ENCODE measurements at places on chromosomes 13 and 19.

DNA sequence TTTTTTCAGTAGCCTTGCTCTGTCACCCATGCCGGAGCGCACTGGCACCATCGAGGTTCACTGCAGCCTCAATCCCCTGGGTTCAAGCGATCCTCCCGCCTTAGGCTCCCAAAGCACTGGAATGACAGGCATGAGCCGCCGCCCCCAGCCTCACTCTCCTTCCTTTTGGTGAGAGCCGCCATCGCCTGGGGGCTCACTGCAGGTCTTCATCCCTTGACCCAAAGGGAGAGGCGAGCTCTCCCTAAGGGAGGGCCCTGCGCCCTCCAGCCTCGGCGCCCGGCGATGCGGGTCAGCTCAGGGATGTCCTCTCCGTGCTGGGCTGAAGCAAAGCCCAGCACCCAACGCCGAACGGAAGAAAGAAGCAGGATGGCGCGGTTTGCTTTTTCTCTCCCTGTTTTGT is 23.2 kb upstream of the ZBTB7A start:
- no peak for DNase-seq

- DNase-seq, result no peak
Observed at GRCh38 chr13:98749501-98749900, 3.0 kb downstream of the SLC15A1 start.

DNA sequence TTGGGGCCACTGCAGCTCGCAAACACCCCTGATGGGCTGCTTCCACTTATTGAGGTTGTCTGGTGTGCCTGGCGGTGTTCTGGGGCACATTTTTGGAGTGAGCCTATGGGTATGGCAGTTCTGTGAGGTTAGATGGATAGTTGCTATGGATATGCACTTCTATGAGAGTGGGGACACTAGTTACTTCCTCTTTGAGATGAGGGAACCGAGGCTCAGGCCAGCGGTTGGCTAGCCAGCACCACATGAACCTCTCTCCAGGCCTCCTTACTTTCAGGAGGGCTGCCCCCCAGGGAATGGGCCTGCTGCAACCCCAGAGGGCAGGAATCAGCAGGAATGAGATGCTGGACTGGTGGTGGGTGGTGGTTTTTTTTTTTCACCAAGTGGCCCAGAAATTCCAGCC is 13.5 kb upstream of the PRR19 start:
- DNase-seq, result no peak

GRCh38 chr13:71721104-71721503 is 145.9 kb downstream of the DACH1 start:
- no peak for DNase-seq

DNA sequence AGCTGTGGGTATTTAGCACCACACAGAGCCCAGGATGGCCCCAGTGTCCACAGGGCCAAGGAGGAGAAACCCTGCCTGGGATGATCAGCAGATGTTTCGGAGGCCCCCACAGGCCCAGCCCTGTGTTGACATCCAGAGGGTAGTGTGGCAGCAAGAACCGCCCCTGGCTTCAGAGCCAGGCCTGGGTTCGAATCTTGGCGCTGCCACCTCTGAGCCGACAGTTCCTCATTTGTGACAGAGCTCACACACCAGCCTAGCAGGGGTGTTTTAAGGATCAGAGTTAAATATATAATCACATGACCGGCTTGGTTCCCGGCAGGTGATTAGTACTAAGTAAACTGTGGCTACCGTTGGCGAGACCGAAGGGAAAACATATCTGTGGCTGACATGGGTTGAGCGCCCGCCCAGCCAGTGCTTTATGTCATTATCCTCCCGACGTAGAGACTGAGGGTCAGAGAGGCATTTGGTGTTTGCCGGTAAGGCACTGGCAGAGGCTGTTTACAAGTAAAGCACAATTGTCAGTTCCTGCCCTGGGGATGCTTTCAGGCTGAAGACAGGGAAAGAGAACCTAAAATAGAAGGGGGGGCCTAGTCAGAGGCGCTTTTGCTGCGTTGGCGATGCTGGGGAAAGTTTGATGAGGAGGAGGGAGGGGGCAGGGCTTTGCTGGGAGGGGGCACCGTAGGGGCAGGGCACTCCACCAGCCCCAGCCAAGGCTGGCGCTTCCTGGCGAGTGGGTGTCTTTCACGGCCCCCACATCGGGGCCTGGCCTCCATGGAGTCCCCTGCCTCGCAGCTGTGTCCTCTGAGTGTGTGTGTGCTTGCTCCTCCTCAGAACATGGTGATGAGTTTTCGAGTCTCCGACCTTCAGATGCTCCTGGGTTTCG is 4.8 kb downstream of the PIAS4 start:
- no peak for DNase-seq

- DNase-seq, result no peak
Observed at GRCh38 chr19:389935-390289, 19.0 kb downstream of the C2CD4C start.

DNA sequence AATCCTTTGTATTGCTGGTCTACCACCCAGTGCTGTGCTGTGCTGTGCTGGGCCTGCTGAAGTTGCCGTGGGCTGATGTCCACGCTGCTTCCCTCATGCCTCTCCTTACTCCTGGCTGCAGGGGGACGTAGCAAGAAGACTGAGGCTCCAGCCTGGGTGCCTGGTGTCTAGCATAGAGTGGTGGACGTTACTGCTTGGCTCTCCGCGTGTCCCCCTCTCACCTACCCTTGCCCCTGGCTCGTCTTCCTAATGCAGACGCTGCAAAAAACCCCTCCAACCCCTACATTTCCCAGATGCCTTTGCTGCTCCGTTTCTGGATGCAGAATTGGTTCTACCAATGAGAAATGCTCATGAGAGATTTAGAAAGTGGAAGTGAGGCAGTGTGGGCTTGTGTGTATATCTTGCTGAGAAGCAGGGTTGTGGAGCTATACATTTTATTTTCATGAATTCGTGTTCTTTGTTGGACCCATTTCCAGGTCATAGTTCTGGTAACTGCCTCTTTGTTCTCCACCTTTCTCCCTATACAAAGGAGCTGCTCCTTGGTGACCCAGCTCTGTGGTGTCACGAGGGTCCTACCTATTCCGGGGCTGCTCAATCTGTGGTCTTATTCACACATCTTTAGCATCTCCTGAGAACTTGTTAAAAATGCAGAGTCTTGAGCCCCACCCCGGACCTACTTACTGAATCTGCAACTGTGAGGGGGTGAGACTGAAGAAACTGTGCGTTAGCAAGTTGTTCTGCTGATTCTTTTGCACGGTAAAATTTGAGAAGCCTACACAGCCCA is 7.9 kb upstream of the DENND1C start:
- DNase-seq, result peak; percentile 17

DNA sequence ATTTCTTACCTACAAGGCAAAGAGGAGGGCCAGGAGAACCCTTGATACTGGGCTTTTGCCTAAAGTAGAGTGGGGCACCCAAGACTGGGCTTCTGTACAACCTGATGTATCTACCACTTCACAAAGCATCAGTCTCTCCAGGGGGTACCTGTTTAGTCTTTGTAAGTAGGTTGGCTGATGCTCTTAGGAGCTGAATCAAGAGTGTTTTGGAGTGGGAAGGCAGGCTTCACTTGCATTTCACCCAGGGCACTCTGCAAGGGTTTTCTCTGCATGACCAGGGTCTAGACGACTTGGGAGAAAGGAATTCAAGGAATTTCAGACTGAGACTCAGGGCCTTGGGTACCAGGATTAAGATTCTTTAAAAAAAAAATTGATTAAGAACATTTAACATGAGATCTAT is 361.5 kb downstream of the RFC3 start:
- no peak for DNase-seq

DNA sequence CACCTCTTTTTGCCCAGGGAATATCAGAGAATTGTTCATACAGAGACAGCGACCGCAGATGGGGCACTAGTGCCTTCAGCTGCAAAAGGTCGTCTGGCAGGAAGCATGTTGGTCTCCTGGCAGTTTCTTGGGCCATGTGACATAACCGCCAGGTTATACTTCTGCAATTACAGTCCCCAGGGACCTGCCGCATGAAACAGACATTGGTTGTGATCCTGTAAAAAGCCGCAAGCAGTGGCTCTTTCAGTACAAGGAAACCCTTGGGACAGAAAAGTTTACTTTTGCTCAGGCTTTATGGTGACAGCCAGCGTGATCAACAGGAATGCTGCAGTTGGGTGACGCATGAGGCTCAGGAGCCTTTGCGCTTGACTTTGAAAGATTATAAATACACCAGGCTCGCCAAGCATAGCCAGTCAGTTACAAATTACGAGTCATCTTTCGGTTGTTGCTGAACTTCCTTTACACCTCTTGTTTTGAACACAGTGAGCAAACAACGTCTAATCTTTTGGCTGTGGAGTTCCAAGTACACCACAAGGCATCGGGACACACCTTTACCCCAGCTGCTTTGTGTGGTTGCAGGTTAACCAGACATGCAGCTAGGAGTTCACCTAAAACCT is 50.5 kb upstream of the UBE2L5 start:
- peak; percentile 54 for DNase-seq

DNA sequence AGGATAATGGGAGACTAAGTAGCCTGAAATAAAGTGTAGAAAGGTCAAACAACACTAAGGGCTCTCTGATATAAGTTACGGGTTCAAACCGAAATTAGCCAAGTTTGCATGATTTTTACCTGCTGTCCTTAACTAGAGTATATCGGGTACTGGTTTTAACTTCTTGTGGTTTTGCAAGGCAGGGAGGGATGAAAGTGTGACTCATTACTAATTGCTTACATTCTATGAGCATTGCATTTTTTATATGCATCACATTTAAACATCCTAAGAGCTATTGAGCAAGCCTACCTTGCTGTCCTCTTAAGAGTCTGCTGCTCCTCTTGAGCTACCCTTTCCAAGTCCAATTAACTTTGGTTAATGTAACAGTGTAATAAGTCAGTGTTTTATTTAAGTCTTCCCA is 415.4 kb downstream of the SLITRK5 start:
- DNase-seq, result no peak

DNA sequence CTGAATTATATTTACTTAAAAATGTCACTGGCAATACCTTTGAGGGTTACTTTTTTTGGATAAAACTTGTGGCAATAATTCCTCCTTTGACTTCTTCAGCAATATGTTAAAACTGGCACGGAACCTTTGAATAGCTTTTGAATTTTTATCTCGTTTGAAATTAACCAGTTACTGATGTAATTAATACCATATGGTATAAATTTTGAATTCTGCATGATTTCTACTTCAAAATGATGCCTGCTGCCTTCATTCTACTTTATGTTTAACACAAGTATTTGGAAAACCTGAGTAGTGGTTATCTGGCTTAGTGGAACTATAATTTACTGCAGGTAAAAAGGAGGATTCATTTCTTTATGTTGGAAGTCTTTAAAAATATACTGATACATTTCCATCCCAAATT is 85.3 kb downstream of the LRCH1 start:
- no peak for DNase-seq

- DNase-seq, result no peak
Observed at GRCh38 chr13:103351035-103351828, 285.0 kb upstream of the SLC10A2 start.

DNA sequence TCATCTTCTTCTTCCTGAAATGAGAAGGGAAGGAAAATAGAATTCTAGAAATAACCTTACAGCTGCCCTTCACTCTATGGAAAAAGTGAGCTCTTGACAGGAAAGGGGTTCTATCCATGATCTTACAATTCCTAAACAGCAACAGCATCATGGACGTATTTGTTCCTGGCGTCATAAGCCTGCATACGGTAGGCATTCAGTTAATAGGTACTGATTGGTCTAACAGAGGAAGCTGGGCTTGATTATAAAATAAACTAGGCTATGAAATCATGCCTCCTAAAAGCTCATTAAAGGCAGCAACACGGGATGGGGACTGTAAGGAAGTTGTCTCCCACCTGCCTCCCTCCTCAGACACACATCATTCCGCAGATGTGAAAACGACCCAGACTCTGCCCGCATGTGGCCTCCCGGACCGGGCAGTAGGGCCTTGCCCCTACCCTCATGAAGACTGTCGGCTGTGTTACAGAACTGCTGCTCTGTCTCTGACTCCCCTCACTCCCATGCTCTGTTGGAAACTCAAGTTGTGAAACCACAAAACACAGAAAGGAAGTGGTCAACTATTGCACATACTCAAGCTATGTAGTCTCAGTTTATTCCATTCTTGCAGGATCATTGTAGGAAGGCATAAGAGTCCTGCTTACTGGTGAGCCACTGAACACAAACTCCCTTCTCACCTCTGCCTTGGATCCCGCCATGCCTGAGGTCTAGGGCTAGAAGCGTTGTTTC is 129.8 kb downstream of the DLEU7 start:
- DNase-seq, result no peak

DNA sequence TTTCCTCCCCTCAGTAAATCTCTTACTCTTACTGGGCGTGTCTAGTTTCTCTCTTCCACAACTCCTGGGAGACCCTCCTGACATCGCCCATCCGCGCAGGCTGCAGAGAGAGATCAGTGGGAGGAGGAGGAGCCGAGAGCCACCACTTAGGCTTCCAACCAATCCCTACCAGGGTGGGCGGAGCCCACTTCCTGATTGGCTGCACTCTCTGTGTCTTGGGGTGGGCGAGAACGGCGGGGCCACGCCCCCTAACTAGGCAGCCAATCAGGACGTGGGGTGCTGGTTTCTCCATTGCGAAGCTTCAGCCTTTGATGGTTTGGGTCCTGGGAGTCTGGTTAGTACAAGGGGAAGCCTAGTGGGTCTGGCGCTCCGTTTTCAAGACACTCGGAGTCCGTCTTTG is at the start of gene PMIS2:
Gene PMIS2 (plus strand): TSS at position 326 of the 400 bp plus-strand sequence. CDS start 87 bp downstream, outside the sequence.
- DNase-seq, result peak; percentile 9

GRCh38 chr19:18541258-18541991 is 1.9 kb downstream of the FKBP8 start:
- no peak for DNase-seq

DNA sequence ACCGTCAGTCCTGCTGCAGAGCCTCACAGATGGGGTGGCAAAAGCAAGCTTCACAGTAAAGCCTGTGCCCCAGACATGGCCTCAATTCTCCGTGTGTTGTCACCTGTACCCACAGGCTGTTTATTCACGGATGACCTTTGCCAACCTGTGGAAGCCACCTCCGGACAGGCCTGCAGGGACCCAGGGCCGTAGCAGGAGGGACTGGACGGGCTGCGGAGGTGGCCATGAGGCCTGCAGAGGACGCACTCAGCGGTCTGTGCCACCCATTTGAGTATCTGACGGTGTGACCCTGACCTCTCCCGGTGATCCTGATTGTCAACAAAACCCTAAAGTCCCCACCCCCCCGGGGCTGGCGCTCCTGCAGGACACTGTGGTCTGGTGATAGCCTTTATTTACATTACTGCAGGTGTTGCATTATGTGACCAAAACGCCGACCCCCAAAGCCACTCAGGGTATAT is 7.8 kb upstream of the KLF16 start:
- DNase-seq, result no peak

- no peak for DNase-seq
Observed at GRCh38 chr19:37413313-37414084, 42.6 kb downstream of the ZNF527 start.

GRCh38 chr13:67299072-67299635 is 69.0 kb upstream of the PCDH9 start:
- DNase-seq, result no peak

All from stimulated activated CD4-positive, alpha-beta T cell treated with anti-CD3 and anti-CD28 coated beads, Interleukin-4, amount 100 ng/mL, for 24 hours (primary cell).